ENCODE measurements at places on chromosomes 6 and 20. TPM values are rescaled to one million over a fixed set of nuclear protein-coding genes. Genes with fewer than 3 reads are reported as not detected.

SAPCD1 gene
- total RNA-seq: 2.0 TPM

CRISP2 gene
- total RNA-seq: not detected

LHFPL5 gene
- total RNA-seq: not detected

BIRC7 gene
- 0.35 TPM for total RNA-seq

VEGFA gene
- total RNA-seq: 498 TPM

TBXT gene
- total RNA-seq: not detected

DNA sequence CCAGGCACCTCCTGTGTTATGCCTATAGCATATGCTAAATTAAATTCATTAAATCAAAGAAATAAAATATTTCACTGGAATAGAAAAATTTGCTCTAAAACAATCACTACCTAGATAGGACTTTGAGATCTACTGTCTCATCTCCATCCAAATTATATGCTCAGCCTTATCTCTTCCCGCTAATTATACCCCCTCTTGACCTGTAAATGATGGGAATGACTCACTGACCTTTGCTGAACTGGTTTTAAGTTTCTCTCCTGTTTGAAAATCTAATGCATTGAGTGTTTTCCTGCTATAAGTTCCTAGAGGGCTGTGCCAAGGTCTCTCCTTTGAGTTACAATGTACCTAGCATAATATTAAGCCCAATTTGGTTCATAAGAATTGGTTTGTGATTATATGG lies 110.1 kb downstream of the BMP2 start:
- no peak for DNase-seq

- no peak for DNase-seq
Observed at GRCh38 chr6:156845454-156846155, 68.4 kb downstream of the ARID1B start.

DNA sequence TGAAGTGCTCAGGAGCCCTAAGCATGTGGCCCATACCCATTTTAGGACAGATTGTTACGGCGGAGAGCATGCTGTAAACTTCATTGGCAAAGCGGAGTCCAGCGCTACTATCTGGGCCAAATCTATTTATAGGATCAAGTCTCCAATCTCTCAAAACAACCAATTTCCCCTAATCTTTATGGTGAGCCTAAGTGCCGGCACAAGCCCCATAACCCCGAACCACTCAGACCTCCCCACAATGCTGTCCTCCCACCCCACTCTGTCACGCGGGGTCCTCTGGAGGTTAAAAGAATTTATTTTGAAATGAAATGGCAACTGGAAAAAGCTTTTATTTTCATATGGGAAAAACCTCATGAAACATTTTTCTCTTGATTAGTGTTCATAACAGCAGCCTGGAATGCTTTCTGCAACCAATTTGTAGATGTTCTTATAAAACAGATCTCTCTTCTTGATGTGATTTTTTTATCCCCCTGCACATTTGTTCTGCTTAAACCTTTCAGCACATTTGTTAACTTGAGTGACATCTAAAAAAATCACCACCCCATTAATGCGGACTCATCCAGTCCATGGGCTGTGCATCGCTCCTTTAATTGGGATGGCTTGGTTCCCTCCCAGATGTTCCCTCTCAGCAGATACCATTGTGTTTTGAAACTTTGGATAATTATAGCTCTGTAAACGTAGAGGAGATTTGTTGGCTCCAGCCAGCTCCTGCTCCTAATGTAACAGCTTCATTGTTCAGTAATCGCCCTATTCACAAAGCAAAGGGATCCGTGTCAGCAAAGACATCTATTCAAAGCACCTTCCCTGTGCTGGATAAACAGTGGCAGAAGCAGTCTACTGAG lies 323.6 kb downstream of the CD83 start:
- no peak for DNase-seq

DNA sequence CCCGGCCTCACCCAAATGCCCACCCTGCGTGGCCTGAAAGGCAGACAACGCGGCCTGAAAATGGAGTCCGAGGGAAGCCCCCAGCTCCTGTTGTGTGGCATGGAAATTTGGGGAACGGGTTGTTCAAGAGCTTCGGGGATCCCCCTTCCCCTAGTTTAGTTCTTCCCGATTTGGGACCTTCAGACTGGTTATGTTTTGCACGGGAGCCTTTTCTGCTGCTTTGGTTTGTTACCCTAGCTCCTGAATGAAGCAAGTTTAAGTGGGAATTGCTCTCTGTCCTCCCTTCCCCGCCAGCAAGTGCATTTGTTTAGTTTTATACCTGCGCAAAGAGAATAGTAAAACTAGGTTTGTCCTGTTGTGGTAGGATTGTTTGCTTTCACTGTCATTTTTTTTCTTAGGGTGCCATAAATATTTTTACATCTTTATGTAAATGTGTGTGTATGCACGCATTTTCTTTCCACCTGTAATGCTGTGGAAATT lies 604 bp downstream of the SH3BGRL2 start:
- DNase-seq: no peak

GRCh38 chr6:154289818-154290508 lies 66.6 kb downstream of the IPCEF1 start:
- DNase-seq: no peak

DNA sequence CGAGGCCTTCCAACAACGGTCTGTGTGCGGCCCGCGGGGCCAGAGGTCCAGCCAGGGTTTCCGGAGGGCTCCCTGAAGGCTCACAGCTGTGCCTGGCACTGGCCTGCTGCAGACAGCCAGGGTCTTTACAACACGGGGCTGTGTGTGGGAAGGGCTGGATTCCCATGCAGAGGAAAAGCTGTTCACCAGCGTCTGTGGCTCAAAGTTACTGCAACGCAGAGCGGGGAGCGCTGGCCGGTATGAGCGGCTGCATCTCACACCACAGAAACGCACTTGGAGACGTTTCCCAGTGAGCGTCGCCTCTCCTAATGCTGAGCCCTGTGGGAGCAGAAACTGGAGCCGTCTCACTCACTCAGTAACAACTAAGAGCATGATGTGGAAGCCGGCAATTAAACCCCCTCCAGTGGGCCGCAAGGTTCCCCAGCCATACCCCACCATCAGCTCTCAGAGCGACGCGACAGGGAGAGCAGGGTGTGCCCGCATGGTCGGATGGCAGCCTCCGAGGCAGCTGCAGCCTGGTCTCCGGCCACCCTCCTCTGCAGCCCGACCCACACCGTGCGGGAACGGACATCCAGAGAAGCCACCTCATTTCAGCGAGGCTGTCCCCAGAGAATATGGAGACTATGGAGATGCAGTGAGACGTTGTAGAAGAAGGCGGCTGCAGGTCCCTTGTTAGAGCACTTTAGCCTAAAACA lies 42.6 kb downstream of the DLL1 start:
- no peak for DNase-seq

GRCh38 chr6:157092736-157093135 lies 230.6 kb downstream of the TMEM242 start:
- DNase-seq: no peak

DNA sequence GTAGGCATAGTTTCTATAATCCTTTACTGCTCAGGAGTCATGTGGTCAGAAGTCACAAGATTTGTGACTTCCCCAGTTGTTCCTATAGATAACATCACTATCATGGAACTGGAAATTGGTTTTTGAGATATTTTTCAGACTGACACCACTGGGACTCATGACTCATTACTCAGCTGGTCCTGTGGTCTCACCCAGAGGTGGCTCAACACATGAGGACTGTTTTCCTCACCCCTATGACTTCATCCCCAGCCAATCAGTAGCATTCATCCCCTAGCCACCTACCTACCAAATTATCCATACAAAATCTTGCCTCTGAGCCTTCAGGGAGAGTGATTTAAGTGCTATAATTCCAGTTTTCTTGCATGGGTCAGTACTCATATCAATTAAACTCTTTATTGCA lies 1217.7 kb downstream of the EPHA7 start:
- DNase-seq: no peak

DNA sequence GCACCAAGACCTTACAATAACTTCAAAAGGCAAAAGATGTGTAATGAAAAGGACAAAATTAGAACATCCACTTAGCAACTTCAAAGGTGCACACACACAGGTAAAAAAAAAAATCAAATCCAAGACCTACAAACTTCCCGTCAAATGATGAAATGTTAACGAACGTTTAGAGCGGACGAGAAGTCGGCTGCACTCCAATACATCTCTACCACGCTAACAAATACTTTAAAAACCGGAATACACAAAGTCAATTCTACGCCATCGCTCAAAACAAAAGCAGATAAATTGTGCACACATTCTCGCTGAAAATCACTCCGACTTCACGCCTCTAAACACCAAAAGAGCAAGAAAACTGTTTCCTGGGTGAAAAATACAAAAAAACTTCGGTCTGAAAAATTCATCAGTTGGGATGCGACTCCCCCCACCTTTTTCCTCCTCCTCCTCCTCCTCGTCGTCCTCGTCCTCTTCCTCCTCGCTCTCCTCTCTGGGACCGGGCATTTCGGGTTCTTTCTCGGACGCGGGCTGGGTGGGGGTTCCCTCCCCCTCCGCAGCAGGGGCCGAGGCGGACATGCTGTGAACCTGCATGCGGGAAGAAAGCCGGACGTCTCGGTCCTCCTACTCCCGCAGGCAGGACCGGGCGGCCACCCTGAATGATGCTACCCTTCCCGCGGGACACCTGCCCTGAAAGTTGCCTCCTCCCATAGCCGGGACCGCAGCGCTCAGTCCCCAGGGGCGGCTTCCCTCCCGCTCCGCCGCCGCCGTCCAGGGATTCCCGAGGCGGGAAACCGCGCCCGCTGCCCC lies 712 bp downstream of the DEK start:
- no peak for DNase-seq

DNA sequence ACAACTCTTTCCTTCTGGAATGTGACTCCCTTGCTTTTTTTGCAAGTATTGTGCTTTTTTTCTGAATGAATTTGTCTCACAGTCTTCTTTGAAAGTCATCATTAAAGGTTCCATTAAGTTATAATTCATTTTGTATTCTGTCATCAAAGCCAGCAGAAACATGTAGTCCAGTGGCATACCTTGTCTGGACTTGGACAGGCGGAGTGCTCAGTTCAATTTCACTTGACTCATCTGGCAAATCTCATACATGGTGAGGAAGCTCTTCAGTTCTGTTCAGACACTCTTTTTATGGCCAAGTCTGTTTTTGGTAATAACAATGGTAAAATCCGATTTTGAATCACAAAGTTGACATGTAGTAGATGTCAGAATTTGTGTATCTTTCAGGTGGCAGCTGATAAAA lies 260.8 kb upstream of the OPRM1 start:
- DNase-seq: no peak

DNA sequence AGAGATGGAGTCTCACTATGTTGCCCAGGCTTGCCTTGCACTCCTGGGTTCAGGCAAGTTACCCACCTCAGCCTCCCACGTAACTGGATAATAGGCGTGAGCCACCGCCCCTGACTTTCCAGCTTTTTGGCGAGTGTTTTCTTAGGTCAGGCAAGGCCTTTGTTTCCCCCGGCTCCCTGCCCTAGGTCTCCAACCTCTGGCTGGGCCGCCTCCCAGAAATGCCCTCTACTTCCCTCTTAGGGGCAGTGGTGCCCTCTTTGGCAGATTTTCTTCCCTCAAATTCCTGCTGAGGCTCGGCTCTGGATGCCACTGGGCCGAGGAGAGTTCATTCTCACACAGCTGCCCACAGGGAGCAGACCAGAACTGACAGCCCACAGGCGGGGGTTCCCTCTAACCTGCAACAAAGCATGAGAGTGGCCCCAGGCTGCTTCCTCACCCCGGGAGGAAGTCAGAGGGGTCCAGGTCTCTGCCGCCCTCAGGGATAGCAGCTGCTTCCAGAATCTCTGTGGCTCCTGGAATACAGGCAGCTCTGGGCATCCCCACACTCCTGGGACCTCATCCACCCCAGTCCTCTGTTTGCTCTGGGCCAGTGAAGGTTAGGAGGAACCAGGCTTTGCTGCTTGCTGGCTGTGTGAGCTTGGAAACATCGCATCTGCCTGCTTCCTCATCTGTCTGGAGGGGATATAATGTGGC lies 56.5 kb downstream of the TCP11 start:
- DNase-seq: peak; percentile 84

DNA sequence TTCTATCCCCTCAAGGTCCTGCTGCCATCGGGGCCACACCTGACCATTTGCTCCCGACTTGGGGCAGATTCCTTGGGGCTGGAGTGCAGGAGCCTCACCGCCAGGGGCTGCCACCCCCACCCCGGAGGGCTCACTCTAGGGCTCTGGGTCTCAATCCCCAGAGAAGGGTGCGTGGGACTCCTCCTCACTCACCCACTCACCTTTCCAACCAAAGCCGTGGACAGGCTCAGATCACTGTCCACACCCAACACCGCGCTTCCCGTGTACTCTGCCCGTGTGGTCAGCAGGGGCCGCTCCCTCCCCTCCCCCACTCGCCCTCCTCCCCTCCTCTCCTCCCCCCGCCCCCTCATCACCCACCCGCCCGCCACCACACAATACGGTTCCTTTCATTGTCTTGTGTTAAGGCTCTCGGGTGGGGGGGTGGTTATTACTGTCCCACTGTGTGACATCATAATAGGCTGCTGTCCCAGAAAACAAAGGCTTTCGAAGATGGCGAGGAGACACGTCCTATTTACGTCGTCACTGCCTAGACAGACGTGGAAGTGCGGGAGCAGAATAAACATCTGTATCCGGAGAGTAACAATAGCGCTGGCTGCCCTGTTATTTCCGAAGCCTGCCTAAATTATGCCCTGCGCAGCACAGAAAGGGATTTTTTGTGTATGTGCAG lies 85.8 kb downstream of the YTHDF1 start:
- peak; percentile 53 for DNase-seq

- DNase-seq: no peak
Observed at GRCh38 chr6:110946498-110946897, 12.0 kb upstream of the GTF3C6 start.

- DNase-seq: no peak
Observed at GRCh38 chr6:134015719-134016557, 36.5 kb downstream of the SLC2A12 start.

- peak; percentile 43 for DNase-seq
Observed at GRCh38 chr6:39911513-39912125, 22.6 kb downstream of the MOCS1 start.

GRCh38 chr6:151425561-151425960 lies 26.4 kb downstream of the RMND1 start:
- DNase-seq: no peak

GRCh38 chr6:19873031-19873430 lies 35.9 kb downstream of the ID4 start:
- DNase-seq: no peak

Data from mesenteric fat pad (tissue), 1 donor.